ENCODE measurements at places on chromosomes 16 and 17. TPM values are rescaled to one million over a fixed set of nuclear protein-coding genes. Genes with fewer than 3 reads are reported as not detected.

- no peak for DNase-seq
Observed at GRCh38 chr16:3691761-3692160, 25.6 kb downstream of the TRAP1 start.

GRCh38 chr16:53768593-53768992 is 64.6 kb downstream of the FTO start:
- no peak for DNase-seq

DNA sequence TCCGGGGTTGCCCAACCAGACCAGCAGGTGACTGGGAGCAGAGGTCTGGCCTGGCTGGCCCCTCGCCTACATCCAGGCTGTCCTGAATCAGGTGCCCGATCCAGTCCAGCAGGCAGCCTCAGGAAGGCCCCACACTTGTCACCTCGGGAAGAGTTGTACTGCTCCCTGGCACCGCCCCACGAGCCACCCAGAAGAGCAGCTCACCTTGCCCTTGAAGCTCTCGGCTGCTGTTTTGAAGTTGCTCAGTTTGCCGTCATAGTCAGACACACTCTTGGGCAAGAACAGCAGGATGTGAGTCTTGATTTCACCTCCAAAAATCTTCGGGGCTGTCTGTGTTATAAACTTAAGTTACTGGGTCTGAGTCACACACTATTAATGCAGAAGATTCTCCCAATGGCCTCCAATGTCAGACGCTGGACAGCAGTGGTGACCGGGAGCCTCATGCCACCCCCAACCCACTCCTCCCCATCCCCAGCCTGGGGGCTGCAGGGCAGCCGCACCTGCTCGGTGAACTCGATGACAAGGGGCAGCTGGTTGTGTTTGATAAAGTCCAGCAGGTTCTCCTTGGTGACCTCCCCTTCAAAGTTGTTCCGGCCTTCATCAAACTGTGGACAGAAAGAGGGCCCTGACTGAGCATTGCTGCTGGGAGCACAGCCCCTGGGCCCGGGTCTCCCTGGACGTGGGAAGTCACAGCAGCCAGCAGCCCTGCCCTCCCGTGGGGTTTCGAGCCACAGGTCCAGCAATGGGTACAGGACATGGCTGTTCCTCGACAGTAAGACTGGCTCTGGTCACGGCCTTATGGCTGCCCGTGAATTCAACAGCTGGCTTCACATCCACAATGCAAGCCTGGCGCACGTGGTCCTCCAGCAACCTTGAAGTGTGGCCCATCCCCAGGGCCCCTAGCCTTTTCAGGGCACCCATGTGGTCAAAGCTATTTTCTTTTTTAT is 12.2 kb upstream of the PPP1R27 start:
- peak; percentile 46 for DNase-seq

DNA sequence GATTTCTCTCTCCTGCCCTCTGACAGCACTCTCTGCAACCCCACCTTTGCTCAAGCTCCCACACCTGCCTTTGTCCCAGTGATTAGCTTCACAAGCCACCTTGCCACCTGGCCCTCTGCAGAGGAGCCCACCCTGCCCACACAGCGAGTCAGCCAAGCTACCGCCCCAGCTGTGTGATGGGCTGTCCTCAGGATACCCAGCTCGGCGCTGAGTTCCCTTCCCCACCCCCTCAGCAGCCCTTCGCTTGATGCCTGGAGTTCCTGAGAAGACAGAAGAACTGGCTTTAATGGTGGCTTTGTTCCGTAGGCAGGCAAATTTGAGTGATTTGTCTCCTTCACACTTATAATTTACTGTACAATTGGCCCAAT is 266.4 kb downstream of the CBLN1 start:
- no peak for DNase-seq

GRCh38 chr17:35191001-35191695 is 3.0 kb downstream of the SLC35G3 start:
- DNase-seq = no peak

Gene ZPBP2
- not detected for total RNA-seq

Gene GDPD3
- total RNA-seq = 3.0 TPM

Gene CHAD
- total RNA-seq = 0.13 TPM
